ENCODE measurements at places on chromosomes 7 and 10.

DNA sequence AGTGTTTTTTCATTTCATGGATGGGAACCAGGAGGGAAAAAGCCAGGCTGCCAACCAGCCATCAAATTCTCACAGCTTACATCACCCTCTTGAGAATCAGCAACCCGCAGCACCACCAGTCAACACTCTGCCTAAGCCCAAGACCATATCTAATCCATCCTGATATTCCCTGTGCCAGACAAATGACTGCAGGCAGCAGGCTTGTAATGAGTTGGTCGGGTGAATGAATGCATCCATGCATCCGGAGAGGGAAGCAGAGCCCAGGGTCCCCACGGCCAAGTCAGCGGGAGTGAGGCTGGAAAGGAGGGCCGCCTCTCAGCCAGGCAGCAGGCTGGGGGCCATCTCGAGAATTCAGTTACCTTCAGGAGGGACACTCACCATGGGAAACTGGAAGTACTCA is 46.9 kb downstream of the SLIT1 start:
- no peak for DNase-seq

DNA sequence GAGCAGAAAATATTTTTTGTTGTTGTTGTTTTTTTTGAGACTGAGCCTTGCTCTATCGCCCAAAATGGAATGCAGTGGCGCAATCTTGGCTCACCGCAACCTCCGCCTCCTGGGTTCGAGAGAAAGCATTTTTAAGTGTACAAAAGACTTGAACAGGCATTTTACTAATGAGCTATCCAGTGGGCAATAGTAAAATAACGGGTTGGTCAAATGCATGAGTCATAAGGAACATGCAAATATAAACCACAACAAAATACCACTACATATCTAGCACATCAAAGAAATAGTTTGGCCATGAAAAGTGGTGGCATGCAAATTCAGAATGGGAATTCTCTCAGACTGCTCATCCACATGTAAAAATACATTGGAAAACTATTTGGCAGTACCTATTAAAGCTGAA is 71.7 kb upstream of the TMEM106B start:
- no peak for DNase-seq

DNA sequence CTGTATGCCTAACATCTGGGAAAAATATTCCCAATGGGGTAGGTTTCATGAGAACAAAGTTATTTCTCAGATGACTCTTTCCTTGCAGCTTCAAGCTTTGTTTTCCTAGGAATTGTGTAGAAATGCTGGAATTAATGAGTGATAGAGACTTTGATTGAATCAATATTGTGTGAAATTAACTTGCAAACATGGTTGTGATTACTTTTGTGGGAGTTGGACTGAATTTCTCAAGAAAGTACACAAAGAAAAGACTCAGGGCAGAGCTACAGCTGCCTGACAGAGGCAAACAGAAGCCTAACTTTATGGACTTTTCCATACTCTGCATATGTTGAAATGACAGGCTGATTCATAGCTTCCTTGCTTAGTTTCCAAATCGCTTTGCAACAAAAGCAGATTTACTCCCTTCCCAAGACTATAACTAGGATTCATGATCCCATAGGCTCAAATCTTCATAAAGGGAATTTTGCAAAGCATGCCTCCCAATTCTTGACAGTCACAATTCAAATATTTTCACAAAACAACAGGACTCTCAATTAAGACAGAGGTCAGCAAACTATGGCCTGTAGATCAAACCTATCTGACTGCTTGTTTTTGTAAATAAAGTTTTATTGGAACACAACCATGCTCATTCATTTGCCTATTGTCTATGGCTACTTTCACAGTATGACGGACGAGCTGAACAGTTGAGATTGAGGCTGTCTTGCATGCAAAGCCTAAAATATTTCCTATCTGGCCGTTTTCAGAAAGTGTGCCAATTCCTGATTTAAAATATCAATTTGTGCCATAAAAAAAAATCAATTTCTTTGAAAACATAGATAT is 27.6 kb downstream of the NRP1 start:
- DNase-seq: peak; percentile 18

DNA sequence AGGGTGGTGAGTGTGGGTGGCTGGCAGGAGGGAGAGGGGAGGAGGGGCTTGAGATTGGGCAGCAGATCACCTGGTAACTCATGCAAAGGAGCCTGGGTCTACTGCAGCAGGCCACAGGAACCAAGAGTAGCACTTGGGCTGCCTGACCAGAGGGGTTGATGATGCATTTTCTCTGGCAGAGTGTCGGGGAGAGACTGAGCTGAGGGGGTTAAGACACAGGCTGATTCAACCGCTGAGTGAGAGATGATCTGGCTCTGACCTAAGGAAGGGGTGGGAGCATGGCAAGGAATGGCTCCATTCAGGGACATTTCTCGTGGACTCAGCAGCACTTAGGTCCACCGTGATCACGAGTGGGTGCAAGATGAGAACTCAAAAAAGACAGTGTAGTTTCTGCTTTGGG is 115.5 kb upstream of the STK17A start:
- peak; percentile 47 for DNase-seq

DNA sequence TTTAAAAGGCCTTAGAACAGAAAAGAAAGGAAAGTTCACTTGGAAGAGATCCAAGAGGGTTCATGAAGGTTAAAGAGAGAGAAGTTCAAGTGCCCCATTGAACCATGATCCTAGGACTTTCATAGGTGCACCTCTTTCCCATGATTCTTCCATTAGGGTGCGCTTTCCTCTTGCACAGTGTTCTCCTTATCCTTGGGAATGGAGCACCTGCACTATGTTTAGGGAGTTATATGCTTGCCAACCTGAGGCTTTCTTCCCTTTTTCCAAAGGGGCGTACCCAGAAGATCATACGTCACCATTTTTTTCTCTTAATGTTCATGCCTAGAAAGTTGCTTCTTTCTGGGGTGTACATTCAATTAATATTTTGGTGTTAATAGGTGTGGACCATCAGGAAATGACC is 908.0 kb upstream of the SORCS1 start:
- DNase-seq: no peak

DNA sequence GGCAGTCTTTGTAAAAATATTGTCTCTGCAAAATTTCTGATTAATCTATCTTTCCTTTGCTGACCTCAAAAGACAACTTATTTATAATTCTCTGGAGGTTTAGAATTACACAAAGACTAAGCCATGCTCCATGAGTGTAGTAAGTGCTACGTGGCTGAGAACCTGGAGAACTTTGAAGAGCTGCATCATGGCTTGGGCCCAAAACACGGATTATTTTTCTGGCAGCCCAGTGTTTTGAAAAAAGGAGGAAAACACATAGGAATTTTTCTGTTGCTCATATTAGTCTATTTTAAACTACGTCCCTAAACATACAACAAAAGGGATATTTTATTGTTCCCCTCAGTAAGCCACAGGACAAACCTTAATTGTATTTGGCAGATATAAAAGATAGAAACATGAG is 360.7 kb upstream of the MYO3A start:
- no peak for DNase-seq

- peak; percentile 6 for DNase-seq
Measured at GRCh38 chr10:86684331-86685097, 16.2 kb downstream of the LDB3 start.

DNA sequence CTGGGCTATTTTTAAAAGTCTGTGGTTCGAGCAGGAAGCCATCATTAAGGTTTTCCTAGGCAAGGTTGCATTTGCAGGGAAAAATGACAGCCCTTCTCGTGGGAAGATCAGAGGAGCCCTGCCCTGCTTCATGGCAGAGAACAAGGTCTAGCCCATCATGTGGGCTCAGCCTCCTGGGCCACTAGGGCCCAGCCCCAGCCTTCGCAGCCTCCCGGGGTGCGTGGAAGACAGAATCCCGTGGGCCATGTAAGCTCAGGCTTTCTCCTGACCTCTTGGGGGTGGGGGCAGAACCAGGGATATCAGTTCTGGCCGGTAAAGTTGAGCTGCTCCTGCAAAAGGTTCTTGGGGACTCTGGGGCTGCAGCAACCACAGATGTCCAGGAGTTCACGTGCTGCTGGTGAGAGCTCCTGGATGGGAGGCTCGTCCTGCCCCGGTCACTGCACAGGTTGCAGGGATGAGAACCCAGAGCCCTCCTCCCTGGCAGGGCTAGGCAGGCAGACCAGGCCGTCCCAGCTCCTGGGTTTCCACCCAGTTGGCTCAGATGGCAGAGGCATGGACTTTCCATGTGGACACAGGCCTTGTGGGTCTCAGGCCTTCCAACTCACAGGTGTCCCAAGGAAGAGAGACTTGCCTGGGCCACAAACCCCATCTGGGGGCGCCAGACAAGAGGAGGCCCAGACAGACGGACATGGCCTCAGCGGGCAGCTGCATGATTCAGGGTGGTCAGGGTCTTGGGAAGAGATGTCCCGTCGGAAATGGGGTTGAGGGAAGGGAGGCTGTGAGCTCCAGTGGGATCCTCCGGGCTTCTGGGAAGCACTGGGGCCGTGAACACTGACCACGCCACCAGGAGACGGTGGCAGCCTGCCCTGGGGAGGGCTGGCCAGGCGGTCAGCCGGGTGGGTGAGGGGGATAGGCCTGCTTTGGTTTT is 126.2 kb downstream of the NEURL1 start:
- no peak for DNase-seq

GRCh38 chr10:7763929-7764328 is 23.9 kb downstream of the KIN start:
- DNase-seq: no peak

GRCh38 chr10:50992972-50993766 is 81.1 kb upstream of the PRKG1 start:
- peak; percentile 64 for DNase-seq

DNA sequence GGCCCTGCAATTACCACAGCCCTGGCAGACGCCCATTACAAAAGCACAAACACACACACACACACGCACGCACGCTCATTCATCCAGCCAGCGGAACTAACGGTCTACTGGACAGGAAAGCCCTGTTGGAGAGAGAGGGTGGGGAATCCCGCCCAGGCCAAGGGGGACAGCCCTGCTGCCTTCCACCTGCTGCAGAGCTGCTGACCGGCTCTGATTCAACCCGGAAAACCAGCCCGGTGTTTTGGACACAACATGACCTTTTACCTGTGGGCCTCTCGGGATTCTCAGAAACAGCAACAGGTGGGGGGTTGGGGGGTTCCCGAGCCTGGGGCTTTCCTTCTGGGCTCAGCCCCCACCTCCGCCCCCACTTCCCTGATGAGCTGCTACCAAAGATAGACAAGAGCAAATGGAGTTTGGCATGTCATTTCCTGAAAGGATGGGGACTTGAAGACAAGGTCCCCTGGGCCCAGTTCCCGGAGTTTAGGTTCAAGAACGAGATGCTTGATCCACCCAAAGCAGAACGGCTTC is 18.5 kb upstream of the SERPINE1 start:
- DNase-seq: no peak

- DNase-seq: no peak
Measured at GRCh38 chr7:129719980-129720732, 108.6 kb downstream of the NRF1 start.

GRCh38 chr10:12541446-12542067 is 192.2 kb downstream of the CAMK1D start:
- no peak for DNase-seq

GRCh38 chr10:6146013-6146785 is 56.5 kb upstream of the PFKFB3 start:
- no peak for DNase-seq

- no peak for DNase-seq
Measured at GRCh38 chr7:30001998-30002397, 12.4 kb upstream of the SCRN1 start.

- no peak for DNase-seq
Measured at GRCh38 chr10:69968830-69969229, 83.8 kb upstream of the MACROH2A2 start.

- DNase-seq: no peak
Measured at GRCh38 chr7:135466442-135467206, 43.3 kb downstream of the CNOT4 start.

- DNase-seq: peak; percentile 7
Measured at GRCh38 chr10:50373821-50374501, 122.6 kb upstream of the ASAH2 start.

DNA sequence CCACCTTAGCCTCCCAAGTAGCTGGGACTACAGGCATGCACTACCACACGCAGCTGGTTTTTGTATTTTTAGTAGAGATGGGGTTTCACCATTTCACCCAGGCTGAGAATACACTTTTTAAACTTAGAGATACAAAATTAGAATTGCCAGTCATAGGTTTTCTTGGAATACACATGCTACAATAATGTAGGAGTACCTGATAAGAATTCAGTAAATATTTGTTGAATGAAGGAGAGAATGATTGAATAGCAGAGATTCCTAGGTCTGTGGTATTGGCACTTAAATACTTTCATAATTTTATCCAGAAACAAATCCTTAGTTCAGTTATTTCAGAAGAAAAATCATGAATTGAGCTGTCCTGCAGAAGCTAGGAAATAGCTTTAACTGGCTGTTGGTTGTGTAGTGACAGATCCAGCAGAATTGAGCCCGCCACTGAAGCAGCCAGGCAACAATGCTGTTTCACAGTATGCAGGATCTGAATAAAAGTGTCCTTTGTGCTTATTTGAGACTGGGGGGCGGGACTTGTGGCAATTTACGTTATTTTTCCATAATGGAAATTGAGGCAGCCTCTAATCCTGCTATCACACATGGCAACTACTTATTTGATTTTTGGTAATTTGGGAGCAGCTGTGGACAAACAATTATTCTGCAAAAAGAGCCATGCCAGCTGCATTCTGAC is 31.5 kb downstream of the NRF1 start:
- DNase-seq: no peak

DNA sequence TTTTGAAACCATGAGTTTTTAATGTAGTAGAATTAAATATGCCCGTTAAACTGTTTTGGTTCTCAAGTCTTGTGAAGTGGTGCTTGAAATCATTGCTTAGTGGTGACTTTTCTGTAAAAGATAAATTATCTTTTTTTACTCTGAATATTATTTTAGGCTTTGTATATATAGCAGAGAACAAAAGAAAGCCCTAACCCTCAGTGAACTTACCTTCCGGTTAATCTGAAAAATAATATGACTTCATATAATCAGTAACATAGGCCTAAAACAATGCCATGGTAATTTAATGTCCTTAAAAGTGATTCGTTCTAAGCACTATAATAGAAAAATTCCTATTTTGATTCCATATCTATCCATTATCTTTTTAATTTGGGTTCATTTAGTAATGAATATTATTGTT is 21.8 kb downstream of the AKAP9 start:
- DNase-seq: no peak

DNA sequence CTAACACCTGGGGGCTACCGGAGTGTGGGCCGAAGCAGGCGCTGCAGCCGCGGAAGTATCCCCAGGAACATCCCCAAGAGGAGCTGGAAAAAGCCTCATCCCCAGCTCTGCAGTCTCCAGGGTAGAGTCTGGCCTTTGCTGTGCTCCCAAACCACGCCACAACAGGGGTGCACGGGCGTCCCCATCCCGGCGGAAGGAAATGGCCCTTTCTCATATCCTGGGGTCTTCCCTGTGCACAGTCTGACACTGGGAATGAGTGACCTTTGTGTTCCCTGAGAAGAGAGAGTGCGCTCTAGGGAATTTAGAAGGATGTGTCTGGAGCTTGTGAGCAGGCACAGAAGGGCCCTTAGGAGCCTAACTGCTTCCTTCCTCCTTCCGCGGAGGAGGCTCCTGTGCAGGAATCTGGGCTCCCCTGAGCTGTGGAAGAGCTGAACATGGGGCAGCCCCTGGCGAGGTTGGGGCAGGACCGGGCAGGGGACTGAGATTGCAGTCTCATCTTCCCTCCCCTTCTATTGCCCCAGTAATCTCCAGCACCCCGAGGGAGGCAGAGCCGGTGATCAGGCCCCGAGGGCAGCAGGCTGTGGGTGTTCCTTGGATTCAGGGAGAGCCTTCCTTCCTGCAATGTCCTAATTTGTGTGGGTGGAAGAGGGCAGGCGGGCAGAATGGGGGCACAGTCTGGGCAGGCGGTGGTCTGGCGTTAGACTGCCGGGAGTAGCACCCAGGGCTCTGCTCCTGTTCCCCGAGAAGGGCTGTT is 1.3 kb downstream of the REPIN1 start:
- no peak for DNase-seq

Data from brain microvascular endothelial cell (primary cell).